ENCODE measurements at places on chromosomes 12 and 14.

- DNase-seq, result peak; percentile 18
Observed at GRCh38 chr12:56084958-56085543, 5.1 kb downstream of the ERBB3 start.

GRCh38 chr12:67968321-67968720, 20.9 kb upstream of the IFNG-AS1 start:
- no peak for DNase-seq

- no peak for DNase-seq
Observed at GRCh38 chr12:82407481-82407880, 49.2 kb downstream of the METTL25 start.

DNA sequence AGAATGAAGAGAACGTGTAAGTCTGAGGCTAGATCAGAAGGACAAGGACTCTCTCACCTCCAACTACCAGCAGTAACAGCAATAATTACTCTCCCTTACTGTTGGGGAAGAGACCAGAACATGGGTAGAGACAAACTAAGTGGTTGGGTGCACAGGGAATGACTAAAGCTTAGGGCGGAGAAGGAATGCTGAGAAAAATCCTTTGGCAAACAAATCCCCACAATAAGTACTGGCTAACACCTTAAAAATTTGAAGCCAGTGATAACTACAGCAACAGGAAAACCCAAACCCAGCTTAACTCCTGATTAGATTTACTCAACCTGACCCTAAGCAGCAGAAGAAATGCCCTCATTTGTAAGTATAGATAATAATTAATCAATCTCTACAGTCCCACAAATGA, 759.0 kb downstream of the AACS start:
- DNase-seq, result no peak

- no peak for DNase-seq
Observed at GRCh38 chr12:63952995-63953394, 108.5 kb downstream of the SRGAP1 start.

DNA sequence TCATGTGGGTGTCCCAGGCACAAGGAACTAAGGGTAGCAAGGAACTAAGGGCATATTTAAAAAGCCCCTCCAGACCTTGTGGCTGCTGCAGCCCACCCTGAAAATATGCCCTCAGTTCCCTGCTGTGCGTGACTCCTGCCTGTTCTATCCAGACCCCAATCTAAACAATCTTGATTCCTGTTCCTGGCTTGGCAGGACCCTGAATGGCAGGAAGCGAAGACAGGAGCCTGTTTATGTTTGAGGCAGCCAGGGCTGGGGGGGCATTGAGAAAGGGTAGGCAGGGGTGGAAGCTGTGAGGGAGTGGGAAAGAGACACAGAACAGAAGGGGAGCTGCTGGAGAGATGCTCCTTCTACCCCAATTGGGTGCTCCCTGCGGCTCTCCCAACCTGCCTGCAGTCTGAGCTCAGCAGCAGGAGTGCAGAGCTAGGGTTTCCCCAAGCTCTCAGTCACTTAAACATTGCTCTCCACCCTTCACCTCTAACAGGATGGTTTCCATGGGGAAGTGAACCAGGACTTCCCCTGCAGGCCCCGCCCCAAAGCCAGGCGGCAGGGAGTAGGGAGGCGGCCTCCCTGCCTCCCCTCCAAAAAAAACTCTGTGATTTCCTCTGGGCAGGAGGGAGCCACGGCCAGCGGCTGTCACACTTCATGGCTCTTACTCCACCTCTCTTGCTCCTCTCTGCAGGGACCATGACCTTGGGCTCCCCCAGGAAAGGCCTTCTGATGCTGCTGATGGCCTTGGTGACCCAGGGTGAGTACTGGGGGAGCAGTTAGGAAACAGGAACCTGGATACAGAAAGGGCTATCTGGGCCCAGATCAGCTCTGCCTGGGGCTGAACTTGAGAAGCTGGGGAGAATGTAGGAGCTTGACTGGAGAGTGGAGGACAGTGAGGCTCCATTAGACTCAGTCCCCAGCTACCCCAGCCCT, 4.7 kb downstream of the ACVRL1 start:
- peak; percentile 81 for DNase-seq

GRCh38 chr12:70427611-70428010, 61.5 kb downstream of the KCNMB4 start:
- DNase-seq, result no peak

- no peak for DNase-seq
Observed at GRCh38 chr14:26738571-26738970, 140.7 kb upstream of the NOVA1 start.

- DNase-seq, result no peak
Observed at GRCh38 chr12:109598428-109598854, 24.8 kb downstream of the MVK start.

- DNase-seq, result no peak
Observed at GRCh38 chr12:132284827-132285741, 44.3 kb downstream of the GALNT9 start.

GRCh38 chr12:71456316-71456715, 16.7 kb downstream of the LGR5 start:
- DNase-seq, result no peak

DNA sequence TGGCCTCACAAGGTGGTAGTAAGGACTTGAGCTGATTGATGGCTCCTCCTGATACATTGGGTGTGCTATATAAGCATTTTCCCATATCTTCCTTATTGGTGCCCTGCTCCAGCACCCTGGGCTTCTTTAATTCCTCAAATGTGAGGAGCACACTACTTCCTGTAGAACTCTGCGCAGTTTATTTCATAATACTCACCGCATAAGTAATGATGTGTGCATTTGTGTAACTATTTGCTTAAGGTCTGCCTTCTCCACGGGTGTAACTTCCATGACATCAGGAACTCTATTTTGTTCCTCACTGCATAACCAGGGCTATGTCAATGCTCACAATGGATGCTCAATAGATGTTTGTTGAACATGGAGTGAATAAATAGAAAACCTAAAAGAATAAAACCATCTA, 392.2 kb downstream of the SEC23A start:
- DNase-seq, result peak; percentile 37

GRCh38 chr12:26697217-26697616, 135.8 kb downstream of the ITPR2 start:
- DNase-seq, result no peak

GRCh38 chr12:104521731-104522130, 65.0 kb downstream of the CHST11 start:
- DNase-seq, result no peak

GRCh38 chr14:101068313-101069227, 165.0 kb upstream of the RTL1 start:
- no peak for DNase-seq

GRCh38 chr12:20631711-20632110, 63.4 kb upstream of the SLCO1C1 start:
- DNase-seq, result no peak

- no peak for DNase-seq
Observed at GRCh38 chr14:32694795-32695449, 243.8 kb upstream of the NPAS3 start.

GRCh38 chr14:100041271-100041670, 24.0 kb upstream of the EVL start:
- peak; percentile 50 for DNase-seq

DNA sequence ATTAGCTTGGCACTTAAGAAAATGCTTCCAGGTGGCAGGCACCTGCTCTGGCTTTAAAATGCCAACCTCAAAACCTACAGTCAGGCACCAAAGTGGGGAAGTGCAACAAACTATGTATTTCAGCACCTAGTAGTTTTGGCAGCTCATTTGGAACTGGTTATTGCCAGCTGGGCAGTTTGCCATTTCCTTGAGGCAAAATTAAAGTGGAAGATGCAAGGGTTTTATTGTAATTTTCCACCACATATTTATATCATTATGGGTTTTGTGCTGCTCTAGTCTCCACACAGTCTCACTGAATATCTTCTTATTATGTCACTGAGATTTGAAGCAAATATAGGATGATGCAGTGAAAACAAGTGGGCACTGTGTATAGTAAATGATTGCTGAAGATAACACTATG, 117.0 kb downstream of the PRKD1 start:
- no peak for DNase-seq

DNA sequence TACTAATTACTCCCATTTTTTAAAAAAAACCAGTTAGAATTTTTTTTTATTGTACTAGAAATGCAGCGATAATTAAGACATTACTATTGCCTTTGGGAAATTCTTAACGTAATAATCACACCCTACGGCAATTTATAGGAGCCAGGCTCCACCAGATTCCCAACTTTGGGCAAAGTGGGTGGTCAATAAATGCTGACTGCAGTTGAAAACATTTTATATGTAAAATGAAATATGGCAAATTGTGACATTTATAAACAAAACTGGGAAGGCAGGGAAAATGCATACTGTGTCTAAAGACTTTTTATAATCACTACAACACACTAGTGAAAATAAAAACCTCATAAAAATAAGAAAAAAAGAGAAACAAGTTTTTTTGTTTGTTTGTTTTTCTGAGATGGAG, 93.3 kb upstream of the HECTD1 start:
- DNase-seq, result no peak

DNA sequence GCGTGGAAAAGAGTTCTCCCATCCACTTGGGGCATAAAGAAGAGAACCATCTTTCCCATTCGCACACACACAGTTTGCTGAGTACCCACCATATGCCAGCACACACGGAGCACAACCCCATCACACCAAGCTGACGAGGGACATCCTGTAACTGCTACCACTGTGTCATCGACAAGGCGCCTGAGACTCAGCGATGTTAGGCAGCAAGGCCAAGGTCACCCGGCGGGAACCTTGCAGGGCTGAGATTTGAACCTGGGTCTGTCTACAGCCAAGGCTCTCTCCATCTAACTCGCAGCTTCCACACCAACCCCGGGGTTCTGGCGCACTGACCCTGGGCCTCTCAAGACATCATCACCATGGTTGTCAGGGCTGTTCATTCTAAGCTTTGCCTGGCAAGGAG, 60.0 kb downstream of the CCDC85C start:
- no peak for DNase-seq

DNA sequence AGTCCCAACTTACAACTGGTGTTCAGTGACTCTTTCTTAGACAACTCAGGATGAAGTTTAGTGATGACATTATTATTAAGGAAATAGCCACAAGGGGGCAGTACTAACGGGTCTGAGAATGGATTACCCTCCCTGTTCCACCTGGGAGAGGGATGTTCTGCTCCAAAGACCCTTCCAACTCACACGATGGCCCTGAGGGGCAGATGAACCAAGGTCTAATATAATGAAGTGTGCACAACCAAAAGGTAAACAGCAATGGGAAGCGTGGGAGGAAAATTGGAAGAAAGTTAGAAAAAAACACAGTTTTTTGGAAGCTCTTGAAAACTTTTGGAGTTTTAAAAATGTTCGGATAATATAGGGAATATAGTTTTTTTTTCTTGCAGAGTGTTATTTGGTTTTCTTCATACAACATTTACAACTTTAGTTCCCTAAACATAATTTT, 24.0 kb downstream of the FGF6 start:
- DNase-seq, result peak; percentile 46

DNA sequence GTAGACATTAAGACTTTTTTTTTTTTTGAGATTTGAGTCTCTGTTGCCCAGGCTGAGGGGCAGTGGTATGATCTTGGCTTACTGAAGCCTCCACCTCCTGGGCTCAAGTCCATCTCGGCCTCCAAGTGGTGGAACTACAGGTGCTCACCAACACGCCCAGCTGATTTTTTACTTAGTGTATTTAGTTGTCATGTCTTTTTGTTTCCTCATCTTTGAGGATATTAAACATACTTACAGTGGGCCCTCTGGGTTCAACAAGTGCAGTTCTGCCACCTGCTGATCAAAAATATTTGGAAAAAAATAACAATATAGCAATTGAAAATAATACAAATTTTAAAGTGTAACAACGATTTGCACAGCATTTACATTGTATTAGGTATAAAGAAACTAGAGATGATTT, 4.4 kb upstream of the B4GALNT1 start:
- no peak for DNase-seq

DNA sequence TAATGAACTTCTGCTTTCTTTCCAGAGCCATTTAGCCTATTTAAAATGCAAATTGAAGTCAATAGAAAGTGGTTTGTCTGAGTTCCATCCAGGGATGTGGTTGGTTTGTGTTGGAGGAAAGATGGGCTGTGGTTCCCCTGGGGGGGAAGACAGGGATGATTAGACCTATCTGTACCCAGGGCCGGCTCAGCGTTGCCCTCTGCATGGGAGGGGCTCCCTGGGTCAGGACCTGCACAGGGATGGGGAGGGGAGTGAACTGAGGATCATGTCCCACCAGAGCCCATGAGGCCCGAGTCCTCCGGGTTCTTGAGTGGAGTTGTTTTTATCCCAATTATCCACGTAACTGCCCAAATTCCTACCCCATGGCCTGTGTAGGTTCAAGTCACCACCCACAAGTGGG, 76.9 kb upstream of the SFSWAP start:
- DNase-seq, result no peak

- DNase-seq, result no peak
Observed at GRCh38 chr12:15244341-15244740, 23.1 kb upstream of the RERG start.

- no peak for DNase-seq
Observed at GRCh38 chr14:92190768-92191167, 69.0 kb downstream of the CPSF2 start.

- no peak for DNase-seq
Observed at GRCh38 chr12:104011253-104011652, 38.7 kb downstream of the GLT8D2 start.

- DNase-seq, result no peak
Observed at GRCh38 chr12:3113671-3114325, 36.6 kb downstream of the TSPAN9 start.

GRCh38 chr14:47302121-47302520, 373.3 kb downstream of the MDGA2 start:
- DNase-seq, result no peak

- no peak for DNase-seq
Observed at GRCh38 chr12:85616201-85616600, 220.0 kb downstream of the RASSF9 start.

- no peak for DNase-seq
Observed at GRCh38 chr14:53218161-53218560, 65.0 kb upstream of the DDHD1 start.

DNA sequence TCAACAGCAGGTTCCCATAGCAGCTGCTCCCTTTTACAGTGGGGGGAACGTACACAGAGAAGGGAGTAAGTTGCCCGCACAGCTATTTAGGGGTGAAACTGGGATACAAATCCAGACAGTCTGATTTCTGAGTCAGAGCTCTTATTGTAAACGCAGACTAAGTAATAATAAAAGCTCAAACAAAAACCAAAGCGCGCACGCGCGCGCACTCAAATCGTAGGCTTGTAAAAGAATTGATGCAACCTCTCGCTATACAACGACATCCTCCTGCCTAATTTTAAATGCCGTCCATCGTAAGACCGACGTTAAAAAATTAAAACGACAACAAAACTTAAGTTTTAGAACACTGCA, 747 bp upstream of the DACT1 start:
- peak; percentile 13 for DNase-seq

DNA sequence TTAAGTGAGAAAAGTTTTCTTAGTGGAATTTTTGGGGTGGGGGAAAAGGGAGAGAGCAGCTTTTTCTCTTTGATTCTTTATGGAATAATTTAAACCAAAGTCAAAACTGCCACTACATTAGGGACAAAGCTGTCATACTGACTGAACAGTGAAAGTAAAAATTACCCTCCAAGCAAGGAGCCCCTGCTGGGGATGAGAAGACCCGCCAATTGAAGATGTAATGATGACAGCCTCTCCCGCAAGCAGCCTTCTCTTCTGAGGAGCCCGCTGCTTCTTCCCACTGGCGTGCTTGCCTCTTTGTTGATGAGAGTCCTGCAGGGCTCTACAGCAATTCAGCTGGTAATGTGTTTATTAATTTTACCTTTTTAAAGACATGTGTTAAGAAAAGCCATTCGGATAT, 151.0 kb downstream of the EFCAB11 start:
- no peak for DNase-seq

- DNase-seq, result peak; percentile 56
Observed at GRCh38 chr12:119544765-119545625, 48.6 kb upstream of the TMEM233 start.

Measured in inflammatory macrophage (primary cell).